ENCODE measurements at places on chromosomes 3 and 15. TPM values are rescaled to one million over a fixed set of nuclear protein-coding genes. Genes with fewer than 3 reads are reported as not detected.

Gene SERPINI1
- total RNA-seq: 1.1 TPM

Gene FBXW12
- not detected for total RNA-seq

DNA sequence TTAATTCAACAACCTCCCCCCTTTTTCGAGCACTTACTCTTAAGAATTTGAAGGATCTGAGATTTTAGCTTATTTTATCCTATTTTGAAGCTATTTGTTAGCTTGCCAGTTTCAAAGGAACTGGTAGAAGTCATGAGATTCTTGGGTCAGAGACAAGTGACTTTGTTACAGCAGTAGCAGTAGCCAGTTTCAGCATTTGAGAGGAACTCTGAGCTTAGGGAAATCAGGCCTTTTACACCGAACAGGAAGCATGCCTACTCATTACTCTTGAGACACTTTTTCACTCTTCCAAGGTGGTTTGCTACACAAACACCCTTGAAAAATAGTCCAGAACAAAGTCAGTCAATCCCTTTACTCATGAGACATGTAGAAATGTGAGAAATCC, 24.5 kb upstream of the TM4SF1 start:
- no peak for DNase-seq

- no peak for DNase-seq
Measured at GRCh38 chr15:100092034-100092433, 249.7 kb downstream of the ADAMTS17 start.

Gene ZNF501
- total RNA-seq: 3.6 TPM

DNA sequence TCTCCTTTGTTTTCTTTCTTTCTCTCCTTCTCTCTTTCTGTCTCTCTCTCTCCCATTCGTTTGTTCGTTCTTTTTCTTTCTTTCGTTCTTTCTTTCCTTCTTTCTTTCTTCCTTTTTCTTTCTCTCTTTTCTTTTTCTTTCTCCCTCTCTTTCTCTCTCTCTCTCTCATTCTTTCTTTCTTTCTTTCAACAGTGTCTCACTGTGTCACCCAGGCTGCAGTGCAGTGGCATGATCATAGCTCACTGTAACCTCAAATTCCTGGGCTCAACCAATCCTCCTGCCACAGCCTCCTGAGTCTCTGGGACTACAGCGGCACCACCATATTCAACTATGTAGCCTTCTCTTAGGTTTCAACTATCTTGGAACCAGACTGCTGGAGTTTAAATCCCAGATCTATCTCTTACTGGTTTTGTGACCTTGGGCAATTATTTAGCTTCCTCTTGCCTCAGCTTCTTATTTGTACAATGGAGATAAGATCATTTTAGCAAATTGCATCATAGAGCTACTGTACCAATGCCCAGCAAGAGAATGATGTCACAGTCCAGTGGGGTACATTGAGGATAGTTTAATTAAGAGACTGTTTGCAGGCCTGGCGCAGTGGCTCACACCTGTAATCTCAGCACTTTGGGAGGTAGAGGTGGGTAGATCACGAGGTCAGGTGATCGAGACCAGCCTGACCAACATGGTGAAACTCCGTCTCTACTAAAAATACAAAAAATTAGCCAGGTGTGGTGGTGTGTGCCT, 27.3 kb upstream of the PARL start:
- DNase-seq: no peak

DNA sequence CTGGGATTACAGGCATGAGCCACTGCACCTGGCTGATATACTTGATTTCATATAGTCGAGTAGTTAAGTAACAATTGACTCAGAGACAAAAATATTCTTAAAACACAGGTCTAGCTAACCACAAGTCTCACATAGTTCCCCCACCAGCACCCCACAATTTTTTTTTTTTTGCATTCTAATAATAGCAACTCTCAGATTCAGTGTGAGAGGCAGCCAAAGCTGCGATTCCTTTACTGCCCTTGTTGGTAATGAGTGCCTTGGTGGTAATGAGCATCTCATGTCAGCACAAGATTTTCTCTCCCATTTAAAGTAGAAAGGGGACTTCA, 72.5 kb downstream of the WWTR1 start:
- no peak for DNase-seq

DNA sequence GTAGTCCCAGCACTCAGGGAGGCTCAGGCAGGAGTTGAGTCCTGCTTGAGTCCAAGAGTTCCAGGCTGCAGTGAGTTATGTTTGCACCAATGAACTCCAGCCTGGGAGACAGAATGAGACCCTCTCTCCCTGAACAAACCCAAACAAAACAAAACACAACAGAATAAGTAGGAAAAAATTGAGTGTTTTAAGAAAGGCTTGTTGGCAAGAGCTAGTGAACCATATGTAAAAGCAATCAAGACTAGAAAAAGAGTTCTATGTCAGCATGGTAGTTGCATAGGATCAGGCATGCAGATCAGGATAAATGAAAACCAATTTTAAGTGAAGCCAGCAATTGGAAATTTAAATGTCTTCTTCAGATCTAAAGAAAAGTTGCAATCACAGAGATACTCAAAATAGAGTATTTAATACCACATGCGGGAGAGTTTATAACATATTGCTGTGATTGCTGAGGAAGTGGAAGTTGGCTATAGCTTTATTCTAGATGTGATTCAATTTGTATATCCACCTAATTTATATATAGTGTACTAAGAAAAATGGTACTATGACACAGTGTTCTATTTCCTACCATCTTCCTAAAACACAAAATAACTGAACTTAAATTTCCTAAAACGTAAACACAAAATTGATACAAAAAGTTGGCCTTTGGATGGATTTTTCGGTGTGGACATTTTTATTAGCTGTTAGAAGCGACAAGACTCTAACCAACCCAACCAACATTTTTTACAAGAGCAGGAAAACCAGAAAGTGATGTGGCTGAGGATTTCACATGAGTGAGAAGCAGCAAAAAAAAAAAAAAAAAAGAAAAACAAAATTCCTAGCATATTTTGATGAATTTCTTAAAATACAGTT, 101.9 kb upstream of the ROBO1 start:
- no peak for DNase-seq

GRCh38 chr3:102741105-102741504, 306.3 kb downstream of the ZPLD1 start:
- DNase-seq: no peak

DNA sequence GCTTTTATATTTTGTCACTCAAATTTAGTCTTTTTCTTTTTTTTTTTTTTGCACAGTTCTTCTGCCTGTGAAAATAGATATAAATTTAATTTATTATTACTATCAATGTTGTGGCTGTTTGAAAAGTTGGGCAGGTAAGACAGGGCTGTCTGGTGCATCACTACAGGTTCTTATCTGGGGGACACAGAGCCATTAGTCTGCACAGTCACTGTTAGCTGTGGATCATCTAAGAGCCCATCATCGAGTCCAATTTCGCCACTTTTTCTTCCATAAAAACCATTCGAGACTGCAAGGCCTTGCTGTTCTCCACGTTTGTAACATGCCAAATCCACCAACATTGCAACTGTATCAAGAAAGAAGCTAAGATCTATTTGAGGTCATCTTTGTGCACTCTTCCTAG, 325.6 kb upstream of the UMPS start:
- DNase-seq: no peak

GRCh38 chr3:139465636-139466035, 10.7 kb downstream of the RBP2 start:
- no peak for DNase-seq

DNA sequence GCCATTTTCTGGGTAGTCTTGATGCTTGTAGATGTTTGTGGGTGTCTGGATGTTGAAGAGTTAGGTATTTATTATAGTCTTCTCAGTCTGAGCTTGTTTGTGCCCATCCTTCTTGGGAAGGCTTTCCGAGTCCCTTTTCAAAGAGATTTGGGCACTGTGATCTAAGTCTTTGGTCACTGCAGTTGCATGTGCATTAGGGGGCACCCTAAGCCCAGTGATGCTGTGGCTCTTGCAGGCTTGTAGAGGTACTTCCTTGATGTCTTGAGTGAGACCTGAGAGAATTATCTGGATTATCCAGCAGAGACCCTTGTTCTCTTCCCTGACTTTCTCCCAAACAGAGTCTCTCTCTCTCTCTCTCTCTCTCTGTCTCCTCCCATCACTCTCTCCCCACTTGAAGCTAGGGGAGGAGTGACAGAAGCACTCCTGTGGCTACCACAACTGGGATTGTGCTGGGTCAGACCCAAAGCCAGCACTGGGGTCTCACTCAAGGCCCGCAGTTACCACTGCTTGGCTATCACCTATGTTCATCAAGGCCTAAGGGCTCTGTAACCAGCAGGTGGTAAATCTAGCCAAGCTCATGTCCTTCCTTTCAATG, 68.5 kb downstream of the TMCO5A start:
- DNase-seq: peak; percentile 11

DNA sequence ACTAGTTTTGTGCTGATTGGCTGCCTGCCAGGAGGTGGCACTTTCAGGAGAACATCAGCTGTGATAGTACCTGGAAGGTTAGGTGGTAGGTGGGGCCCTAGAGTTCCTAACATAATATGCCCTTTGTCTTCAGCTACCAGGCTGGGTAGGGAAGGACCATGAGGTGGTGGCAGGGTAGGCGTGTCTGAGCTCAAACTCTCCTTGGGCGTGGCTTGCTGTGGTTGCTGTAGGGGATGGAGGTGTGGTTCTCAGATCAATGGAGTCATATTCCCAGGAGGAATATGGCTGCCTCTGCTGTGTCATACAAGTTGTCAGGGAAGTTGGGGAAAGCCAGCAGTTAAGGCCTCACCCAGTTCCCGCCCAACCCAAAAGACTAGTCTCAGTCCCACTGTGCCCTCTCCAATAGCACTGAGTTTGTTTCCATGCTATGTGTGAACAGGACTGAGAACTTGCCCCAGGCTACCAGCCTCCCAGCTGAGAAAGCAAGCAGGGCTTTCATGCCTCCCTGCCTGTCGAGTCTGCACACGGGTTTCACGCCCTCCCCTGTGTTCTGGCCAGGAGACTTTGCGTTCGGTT, 107.7 kb downstream of the CHCHD4 start:
- DNase-seq: no peak

Gene FILIP1L
- 0.48 TPM for total RNA-seq

- no peak for DNase-seq
Measured at GRCh38 chr15:64090527-64090926, 3.1 kb downstream of the CIAO2A start.

Gene P2RY13
- total RNA-seq: not detected

GRCh38 chr3:54120657-54121413, 1.5 kb upstream of the CACNA2D3 start:
- no peak for DNase-seq

Measured in activated naive CD8-positive, alpha-beta T cell treated with anti-CD3 and anti-CD28 coated beads for 36 hours (primary cell).